ENCODE measurements at places on chromosomes 11 and 22.
A peak's percentile ranks its signal among the peaks of the same experiment; 100 is the strongest.

- peak; percentile 30 for DNase-seq
Measured at GRCh38 chr11:102347462-102348370, 702 bp downstream of the BIRC2 start.

DNA sequence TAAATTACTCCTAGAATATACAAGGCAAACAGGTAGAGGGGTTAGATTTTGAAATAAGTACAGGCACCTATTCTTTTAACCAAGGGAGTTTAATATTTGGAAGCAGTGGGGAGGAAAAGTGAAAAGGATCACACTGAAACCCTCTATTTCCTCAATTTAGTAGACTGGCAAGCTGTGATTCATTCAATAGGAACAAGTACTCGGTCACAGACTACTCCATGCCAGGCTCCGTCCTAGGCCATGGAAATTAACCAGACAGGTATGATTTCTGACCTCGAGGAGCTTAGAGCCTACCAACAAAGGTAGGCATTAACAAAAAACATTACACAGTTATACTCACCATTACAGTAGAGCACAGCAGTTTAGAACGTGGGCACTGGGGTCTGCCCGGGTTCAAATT, 40.9 kb downstream of the SIK3 start:
- DNase-seq, result no peak

DNA sequence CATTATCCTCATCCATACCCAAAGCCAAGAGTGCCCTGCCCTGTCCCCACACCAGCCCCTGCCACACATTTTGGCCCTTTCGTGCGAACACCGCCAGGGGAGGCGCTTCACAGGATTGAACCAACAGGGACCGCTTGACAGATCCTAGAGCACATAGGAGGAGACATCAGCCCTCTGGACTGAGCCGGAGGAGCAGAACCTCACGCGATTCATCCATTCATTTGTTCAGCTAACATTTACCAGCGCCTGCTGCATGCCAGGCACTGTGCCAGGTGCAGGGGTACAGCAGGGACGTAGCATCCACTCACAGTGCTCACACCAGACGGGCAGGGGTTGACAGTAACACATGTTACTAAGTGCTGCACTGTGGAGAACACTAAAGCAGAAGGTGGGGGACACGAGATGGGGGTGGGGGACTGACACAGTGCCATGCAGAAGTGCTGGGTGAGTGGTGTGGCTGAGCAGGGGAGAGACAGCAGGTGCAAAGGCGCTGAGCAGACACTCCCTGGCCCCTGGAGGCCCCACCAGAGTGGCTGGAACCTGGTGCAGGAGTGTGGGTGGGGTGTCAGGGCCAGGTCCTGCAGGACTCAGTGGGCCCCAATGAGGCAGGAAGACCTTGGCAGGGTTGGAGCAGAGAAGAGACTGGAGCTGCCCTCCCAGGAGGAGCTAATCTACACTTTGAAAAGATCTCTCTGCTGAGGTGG, 3.4 kb downstream of the GNAZ start:
- DNase-seq, result no peak

DNA sequence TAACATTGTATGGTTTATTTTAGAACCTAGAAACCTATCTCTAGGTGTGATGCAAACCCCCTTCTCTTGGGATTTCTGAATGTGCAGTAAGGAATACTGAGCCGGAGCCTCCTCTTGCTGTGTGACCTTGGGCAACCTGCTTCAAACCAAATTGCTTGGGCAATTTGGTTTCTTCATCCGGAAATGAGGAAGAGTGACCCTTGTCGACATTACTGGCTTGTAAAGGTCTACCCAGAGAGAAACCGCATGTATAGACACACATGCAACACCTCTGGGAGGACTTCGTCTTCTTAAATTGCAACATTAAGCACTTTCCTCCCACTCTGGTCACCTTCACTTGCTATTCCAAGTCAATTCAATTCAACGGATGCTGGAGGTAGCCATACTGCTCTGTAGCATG, 19.6 kb upstream of the TP53I11 start:
- no peak for DNase-seq

DNA sequence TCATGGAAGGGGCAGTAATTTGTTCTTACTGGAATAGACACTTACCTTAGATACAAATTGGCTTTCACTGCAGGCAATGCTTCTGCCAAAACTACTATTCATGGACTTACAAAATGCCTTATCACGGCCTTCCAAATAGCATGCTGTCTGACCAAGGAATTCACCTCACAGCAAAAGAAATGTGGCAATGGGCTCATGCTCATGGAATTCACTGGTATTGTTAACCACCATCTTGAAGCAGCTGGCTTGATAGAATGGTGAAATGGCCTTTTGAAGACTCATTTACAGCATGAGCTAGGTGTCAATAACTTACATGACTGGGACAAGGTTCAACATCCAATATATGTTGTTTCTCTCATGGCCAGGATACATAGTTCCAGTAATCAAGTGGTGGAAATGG, 21.9 kb downstream of the OR5B21 start:
- no peak for DNase-seq

- no peak for DNase-seq
Measured at GRCh38 chr11:43898574-43898973, 17.9 kb downstream of the ALKBH3 start.

- DNase-seq, result no peak
Measured at GRCh38 chr11:725624-726202, 19.7 kb downstream of the EPS8L2 start.

DNA sequence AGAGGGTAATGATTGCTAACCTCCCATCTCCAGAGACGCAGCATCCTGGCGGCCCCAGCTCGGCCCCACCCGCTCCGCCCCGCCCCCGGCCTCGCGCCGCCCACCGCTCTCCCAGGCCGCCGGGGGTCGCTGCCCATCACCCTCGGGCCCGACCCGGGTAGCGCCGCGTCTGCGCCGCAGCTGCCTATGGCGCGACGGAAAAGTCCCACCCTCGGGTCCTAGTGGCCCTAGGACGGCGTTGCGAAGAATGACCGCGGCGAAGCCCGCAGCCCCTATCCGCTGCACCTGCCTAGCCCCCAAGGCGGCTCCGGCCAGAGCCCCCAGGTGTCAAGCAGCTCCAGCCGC, 457 bp downstream of the CPSF7 start:
- DNase-seq, result peak; percentile 69
